Neural progenitor cell (in vitro differentiated cells): ENCODE measurements at places on chromosomes 7 and 10. TPM values are rescaled to one million over a fixed set of nuclear protein-coding genes. Genes with fewer than 3 reads are reported as not detected.

Gene NME8
- 0.34 and 9.0 TPM in 2 replicates for total RNA-seq

Gene SVOPL
- total RNA-seq = 0.06 and 0.09 TPM in 2 replicates

DNA sequence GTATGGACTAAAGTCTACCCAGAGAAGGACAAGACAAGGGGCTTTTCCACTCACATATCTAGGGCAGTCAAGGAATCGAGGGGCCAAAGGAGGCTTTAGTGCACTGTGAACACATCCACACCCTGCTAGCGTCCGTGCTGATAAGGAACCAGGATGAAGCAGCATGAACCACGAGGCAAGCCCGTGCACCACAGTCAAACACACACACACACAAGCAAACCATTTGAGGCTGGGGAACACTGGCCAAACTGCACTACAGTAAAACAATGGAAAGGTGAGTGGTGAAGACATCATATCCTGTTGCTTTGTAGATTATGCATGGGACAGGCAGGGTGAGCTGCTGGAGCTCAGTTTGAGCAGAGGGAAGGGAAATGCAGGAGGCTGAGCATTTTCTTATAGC is 177.4 kb upstream of the CDCA7L start:
- DNase-seq = no peak

DNA sequence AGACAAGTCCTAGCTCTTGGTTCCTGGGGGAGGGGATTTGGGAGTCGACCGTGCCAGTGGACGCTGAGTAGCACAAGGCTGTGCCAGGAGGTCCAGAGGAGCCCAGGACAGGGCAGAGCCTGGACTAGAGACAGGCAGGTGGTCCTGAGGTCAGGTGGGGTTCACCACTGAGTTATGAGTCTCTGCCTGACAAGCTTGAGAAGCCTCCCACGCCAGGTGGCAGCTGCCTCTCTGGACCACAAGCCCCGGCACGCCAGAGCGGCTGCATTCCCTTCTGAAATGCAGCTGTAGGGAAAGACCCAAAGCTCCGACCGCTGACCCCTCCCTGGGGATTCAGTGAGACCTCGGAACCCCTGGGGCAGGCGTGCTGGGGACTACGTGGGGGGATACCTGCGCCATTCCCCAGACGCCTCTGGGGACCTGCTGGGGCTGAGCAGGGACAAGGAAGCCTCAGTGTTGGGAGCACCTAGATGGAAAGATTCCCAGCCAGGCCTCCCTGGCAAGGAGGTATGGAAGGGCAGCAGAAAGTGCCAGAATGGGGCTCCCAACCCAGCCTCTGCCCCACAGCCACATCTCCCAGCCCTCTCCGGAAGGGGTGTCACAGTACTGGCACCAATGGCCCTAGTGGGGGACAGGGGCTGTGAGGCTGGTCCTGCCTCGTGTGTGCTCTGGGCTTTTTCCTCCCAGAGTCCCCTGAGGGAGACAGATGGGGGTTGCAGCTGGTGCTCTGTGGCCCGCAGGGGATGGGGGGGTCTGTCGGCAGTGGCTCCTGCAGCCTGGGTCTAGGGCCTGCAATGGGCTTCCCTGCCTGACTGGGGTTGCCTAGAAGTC is 29.0 kb downstream of the PDGFA start:
- no peak for DNase-seq

DNA sequence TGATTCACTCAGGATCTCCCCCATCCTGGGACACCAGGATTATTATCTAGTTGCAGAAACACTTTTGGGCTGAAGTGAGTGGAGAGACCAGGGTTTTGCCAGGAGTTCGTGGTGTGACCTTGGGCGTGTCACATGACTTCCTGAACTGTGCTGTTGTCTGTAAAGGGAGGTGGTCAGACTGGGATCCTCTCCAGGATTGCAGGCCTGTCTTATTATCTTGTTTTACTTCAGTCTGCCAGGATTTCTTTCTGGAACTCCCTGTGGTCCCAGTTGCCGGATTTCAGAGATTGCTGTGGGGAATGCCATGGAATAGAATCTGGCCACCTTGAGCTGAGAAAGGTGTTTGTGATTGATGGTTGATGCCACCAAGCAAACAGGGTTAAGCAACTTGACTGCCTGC is 35.8 kb downstream of the CRCP start:
- DNase-seq = no peak

DNA sequence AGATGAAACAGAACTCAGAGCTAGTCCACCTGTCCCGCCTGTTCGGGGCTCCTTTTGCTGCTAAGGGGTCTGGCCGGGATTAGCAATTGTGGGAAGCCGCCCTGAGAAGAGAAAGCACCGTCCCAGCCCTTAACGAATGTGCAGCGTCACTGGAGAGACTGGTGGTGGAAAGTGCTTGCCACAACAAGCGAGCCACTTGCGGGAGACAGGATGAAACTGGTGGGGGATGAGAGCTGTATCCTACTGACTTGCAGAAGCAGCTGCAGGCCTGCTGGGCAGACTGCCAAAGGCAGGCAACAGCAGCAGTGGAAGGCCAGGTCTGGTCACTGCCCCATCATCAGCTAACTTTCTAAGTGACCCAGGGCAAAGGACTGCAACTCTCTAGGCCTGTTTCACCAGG is 95.4 kb downstream of the FAM53B start:
- no peak for DNase-seq

GRCh38 chr7:48101352-48101751 is 12.3 kb downstream of the UPP1 start:
- DNase-seq = no peak
